Fibroblast of skin of back (primary cell): ENCODE measurements at places on chromosomes 16 and 17.

- peak; percentile 98 for DNase-seq
Observed at GRCh38 chr17:31740611-31741082, 118.4 kb downstream of the COPRS start.

GRCh38 chr17:28131599-28131998 lies 89.1 kb downstream of the NLK start:
- DNase-seq: peak; percentile 37

GRCh38 chr16:31356566-31357323 lies 1.8 kb downstream of the ITGAX start:
- no peak for DNase-seq

- DNase-seq: no peak
Observed at GRCh38 chr16:1311738-1312466, 2.5 kb downstream of the UBE2I start.
